ENCODE measurements at places on chromosomes 11 and 22.
A peak's percentile ranks its signal among the peaks of the same experiment; 100 is the strongest.

DNA sequence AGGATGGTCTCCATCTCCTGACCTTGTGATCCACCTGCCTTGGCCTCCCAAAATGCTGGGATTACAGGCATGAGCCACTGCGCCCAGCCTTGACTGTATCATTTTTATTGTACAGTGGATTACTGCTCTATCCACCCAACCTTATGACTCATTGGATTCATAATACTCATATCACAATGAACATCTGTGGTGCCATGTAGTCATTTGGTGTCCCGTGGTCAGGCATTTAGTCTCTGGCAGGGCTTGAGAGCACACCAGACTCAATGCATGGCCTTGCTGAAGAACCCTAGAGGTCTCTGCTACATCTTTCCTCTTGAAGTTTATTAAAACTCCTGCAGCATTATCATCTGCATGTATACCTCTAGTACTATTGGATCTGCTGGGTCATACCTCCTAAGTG, 98.0 kb upstream of the LDLRAD3 start:
- no peak for DNase-seq

DNA sequence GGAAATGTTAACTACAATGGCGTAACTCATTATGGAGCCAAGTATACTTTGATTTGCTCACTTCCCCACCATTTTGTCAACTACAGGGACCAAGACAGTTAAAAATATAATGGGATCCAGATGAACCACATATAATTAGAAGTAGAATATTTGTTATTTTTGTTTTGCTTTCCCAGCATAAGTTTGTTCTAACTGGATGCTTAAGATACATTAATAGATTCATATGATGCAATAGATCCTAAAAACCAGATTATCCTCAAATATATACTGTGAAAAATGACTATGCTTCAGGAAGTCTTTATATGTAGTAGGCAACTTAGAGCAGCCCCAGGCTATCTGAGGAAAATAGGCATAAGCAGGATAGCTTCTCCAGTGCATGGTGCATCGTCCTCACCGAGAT, 38.3 kb downstream of the SESN3 start:
- no peak for DNase-seq

DNA sequence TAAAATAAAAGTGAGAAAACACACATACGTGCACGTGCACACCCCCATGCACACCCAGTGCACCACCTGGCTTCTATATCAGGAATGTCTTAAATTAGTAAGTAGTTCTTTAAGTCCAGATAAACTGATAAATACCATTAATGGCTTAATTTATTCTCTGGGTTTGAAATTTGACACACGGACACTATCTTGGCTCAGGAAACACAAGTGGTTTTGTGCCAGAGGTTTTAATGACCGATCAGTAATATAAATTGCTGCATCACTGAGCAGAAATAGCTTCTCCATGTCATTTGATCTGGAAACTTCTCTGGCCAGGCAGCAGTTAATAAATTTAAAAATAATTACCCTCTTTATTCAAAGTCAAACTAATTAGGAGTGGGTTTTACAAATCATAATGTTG, 101.5 kb upstream of the NNMT start:
- no peak for DNase-seq

GRCh38 chr11:65646288-65646957, 8.5 kb downstream of the SIPA1 start:
- no peak for DNase-seq

GRCh38 chr11:6571434-6572008, 31.9 kb downstream of the RRP8 start:
- DNase-seq: no peak

DNA sequence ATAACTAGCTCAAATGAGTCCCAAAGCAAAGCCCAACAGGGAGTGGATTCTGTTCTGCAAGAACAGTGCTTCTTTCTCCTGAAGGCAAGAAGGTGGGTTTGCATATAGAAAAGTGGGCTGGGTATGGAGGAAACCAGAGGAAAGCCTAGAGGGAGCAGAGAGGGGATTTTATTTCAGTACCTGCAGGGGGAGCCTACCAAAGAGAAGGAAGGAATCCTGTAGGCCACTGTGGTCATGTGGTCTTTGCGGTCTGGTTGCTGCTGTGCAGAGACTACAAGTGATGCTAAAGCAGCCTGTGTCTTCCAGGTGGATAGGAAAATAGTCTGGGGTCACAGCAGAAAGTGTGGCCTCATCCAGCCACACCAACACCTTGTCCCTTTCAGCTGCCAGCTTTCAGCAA, 33.2 kb upstream of the ZBTB16 start:
- peak; percentile 31 for DNase-seq

DNA sequence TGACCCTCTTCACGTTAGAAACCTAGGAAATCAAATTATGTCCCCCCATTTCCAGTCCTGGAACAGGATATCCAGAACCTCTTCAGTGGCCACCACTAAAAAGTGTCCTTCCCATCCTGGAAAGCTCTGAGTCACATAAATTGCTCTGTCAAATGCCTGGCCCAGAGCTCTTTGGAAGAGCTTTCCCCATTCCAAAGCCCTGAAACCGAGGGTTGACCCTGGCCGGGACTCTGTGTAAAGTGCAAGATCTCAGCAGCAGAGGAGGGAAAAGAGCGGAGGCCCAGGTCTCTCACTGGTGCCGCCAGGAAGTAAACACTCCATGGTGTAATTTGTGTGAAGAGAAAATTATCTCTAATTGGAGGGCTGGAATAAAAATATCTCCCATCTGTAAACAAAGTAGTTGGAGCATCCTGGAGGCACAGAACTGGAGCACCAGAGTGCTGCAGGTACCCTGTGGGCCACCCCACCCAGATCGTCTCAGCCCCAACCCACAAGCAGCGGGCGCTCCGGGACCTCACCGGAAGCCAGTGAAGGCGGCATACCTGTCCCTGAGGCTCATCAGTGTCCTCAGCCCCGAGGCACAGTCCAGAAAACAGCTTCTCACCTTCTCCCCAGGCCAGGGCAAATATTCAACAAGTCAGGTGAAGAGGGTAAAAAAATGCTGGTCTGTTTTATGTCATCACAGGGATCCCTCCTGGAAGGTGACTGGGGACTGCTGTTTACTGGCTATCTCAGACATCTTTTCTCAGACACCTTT, 4.7 kb upstream of the JAM3 start:
- no peak for DNase-seq

GRCh38 chr11:17267576-17267975, 9.0 kb upstream of the NUCB2 start:
- DNase-seq: peak; percentile 40

GRCh38 chr11:57972013-57972367, 51.7 kb upstream of the OR9Q1 start:
- DNase-seq: no peak

- DNase-seq: no peak
These were observed 2216.6 kb upstream of the RAG2 start for GRCh38 chr11:38814670-38815069.

- DNase-seq: no peak
These were observed 61.5 kb downstream of the DKK3 start for GRCh38 chr11:11946878-11947277.

DNA sequence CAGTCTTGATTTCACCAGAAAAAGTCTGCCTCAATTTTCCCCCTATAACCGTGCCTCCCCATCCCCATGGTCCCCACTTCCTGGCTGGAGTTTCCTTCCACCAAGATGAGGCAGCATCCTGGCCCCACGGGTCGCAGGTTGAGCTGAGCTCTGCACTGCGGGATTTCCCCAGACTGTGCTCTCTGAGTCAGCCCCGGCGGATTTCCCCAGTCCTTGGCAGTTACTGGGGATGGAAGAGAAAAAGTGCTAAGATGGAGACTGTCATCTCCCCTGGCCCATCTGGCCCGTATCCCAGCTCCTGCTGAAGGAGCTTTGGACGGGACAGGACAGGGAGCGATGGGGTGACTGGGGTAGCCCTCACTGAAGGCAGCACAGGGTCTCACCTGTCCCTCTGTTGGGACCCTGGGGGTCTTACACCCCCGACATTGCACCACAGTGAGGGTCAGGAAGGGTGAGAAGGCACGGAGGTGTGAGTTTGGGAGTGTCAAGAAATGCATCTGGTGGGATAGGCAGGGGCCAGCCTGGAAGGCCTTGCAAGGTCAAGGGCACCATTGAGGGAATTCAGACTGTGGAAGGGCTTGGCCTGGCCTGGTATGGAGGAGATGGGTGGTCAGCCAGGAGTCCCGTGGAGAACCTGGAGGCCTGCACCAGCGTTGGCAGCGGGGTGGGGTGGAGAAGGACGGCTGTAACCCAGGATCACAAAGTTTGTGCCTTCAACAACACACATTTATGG, 36.5 kb downstream of the NADSYN1 start:
- DNase-seq: no peak

GRCh38 chr11:95072948-95073347, 6.2 kb downstream of the SRSF8 start:
- no peak for DNase-seq

GRCh38 chr11:119148720-119149017, 183 bp upstream of the ABCG4 start:
- DNase-seq: no peak

DNA sequence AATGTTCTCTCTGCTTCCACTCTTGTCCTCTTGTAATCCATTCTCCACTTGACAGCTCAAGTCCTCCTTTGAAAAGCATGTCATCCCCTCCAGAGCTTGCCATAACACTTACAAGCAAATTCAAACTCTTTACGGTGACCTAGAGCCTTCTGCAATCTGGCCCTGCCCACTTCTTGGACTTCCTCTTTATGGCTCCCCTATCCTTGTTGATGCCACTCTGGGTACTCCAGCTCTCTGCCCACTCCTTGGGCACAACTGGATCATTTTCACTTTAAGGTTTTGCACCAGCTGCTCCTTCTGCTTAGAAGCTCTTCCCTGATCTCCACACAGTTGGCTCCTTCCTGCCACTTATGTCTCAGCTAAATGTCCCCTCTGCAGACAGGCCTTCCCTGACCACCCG, 217.9 kb downstream of the DSCAML1 start:
- no peak for DNase-seq

DNA sequence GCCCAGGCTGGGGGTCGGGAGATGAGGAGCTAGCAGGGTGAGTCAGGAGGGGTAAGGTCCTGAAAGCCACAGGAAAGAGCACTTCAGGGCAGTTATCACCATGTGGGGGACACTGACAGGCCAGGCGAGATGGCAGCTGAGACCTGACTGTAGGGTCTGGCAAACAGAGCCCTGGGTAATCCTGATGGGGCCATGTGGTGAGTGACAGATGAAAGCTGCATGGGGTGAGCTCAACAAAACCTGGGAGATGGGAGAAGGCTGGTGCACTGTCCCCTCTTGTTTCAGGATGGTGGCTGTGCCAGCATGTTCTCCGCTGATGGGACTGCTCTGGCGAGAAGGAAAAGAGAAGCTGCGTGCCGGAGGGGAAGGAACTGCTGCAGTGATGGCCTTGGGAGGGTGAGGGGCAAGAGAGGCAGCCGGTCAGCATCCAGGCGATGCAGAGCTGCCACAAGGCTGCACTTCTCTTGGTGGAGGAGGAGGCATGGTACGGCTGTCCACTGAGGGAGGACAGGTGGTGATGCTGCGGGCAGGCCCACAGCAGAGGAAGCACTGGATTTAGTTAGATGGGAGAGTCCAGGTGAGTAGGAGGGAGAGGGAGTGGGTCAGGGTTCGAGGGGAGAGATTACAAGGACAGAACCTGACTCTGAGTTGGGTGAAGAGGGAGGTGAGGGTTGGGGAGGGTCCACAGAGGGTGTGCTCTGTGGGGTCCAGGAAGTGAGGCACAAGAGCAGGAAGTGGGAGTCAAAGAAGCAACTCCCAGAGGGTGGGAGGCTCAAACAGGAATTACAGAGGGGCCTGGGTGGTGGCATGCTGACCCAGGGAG, 3.8 kb downstream of the TOP3B start:
- no peak for DNase-seq

DNA sequence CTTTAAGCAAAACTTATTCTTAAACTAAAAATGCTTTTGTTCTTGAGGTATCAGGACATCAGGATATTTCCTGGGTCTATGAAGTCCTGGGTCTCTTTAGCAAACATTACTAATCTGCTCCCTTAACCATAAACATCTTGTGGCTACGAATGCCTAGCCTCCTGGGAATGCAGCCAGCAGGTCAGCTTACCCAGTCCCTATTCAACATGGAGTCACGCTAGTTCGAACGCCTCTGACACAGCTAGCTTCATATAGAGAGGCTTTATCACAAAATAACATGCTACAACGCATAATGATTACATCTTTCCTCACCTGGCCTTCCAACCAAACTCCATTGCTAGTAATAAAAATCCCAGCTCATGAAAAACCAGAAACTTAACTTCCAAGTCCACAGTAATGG, 17.5 kb upstream of the FIBIN start:
- DNase-seq: no peak

DNA sequence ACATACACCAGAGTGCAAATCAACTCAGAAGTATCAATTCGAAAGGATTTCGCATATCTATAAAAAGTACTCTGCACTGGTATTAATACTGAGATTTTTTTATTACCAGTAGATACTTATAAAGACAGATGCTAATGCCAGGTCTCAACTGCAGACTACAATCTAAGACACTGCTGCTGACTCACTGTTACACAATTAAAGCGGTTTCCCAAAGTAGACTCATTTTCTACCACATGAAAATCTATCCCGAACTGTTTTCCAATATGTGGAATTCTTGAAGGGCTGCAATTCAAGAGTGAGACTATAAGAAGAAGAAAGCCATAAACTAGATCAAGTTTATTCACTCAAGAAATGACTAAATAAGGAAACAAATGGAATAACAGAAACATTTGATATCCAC, 57.2 kb upstream of the ARHGAP32 start:
- DNase-seq: no peak

GRCh38 chr11:18468059-18468458, 12.4 kb downstream of the LDHAL6A start:
- no peak for DNase-seq

DNA sequence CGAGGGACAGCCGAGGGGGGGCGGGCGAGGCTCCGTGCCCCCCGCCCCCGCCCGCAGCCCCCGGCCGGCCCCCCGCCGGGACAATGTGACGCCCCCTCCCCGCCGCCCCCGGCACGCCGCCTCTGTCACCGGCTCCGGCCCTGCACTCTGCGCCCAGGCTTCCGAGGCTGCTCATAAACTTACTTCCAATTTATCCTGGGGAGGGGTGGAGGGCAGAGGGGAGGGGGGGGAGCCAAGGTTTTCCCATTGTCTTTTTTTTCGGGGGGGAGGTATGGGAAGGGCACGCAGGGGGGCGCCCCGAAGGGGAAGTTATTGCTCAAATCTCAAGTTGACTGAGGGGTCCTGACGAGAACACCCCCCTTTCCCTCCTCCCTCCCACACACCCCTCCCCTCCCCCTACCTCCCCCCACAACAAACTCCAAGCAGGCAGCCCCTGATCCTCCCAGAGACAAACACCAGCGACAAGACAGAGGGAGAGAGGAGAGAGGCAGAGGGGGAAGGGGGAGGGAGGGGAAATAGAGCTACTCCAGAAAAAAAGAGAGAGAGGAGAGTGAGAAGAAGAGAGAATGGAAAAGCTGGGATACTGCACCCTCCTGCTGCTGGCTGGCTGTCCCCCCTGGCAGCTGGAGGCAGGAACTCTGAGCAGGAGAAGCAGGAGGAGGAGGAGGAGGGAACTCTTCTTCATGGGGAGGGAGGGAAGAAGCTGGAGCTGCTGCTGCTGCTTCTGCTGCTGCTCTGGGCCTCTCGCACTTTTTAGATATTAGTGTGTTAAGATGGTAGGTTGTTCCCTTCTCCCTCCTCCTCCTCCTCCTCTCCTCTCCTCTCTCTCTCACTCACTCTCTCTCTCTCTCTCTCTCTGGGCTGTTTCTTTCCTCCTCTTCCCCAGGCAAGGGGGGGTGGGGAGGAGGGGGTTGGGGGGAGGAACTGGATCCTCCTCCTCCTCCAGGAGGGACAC, 631 bp downstream of the PHF21A start:
- DNase-seq: peak; percentile 70
